ENCODE measurements at places on chromosomes 16 and 17.

DNA sequence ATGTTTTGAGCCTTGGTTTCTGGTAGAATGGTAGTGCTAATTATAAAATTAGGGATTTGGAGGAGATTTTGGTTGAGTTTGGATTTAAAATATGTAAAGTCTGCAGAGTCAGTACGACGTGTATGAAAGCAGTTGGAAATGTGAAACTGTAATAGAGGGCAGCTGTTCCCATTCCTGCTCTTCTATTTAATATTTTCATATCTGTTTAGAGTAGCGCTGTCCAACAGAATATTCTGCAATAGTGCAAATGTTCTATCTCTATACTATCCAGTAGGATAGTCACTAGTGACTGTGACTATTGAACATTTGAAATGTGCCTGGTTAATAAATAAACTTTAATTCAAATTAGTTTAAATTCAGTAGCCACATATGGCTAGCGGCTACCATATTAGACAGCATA is 443.4 kb upstream of the SOX9 start:
- no peak for DNase-seq

GRCh38 chr17:81456091-81456490 is 56.5 kb downstream of the ACTG1 start:
- no peak for DNase-seq

DNA sequence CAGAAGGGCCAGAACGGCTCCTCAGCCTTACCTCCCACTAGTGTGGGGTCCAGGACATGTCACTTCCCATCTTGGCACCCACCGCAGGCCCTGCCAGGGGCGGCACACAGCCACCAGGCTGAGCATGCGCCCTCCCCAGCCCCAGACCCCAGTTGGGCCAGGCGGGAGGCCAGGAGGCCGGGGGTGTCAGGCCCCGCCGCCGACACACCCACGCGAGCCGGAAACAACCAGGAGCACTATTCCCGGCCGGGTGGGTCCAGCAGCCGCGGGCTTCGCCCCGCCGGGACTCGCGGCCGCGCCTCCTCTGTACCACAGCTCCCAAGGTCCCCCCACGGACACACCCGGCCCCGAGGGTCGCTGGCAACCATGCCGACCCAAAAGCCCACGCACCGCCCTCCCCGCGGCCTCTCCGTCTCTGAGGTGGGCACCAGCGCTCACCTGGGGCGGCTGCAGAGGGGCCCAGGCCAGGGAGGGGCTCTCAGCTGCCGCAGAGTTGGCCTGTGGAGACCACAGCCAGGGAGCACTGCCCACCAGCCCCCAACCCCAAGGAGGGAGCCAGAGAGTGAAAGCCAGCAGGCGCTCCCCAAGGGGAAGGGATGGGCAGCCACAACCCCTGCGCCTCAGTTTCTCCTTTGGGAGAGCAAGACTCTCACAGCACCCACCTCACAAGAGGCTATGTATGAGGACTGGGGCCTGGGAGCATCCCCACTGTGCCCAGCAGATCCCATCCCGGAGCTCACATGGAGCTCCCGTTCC is 18.0 kb downstream of the B9D1 start:
- no peak for DNase-seq

DNA sequence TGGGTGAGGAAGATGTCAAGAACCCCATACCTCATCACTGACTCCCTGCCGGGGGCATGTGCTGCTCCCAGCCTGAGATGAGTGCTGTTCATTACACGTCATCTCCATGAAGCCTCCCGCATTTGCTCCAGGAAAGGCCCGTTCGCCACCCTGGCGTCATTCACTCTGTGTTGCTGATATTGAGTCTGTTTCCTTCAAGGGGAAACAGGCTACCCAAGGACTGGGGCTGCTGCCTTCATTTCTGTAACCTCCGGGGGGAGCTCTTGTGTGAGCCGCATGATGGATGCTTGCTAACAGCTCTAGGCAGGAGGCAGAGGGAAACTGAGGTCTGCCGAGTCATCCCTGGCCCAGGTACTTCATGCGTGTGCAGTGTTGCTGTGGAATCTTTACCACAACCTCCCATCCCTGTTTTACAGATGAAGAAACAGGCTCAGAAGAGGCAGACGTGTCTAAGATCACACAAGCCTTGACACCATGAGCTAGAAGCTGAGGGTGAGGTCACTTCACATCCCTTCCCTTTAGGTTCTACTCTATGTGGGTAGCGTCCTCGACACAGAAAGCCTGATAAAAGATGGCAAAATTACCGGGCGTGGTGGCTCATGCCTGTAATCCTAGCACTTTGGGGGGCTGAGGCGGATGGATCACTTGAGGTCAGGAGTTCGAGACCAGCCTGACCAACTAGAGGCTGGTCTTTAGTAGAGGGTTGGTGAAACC is 3.5 kb upstream of the ARMC5 start:
- no peak for DNase-seq

GRCh38 chr16:35686595-35686994 is 2227.2 kb downstream of the TP53TG3F start:
- no peak for DNase-seq

GRCh38 chr17:27845264-27846041 is 45.1 kb upstream of the NOS2 start:
- DNase-seq = no peak

DNA sequence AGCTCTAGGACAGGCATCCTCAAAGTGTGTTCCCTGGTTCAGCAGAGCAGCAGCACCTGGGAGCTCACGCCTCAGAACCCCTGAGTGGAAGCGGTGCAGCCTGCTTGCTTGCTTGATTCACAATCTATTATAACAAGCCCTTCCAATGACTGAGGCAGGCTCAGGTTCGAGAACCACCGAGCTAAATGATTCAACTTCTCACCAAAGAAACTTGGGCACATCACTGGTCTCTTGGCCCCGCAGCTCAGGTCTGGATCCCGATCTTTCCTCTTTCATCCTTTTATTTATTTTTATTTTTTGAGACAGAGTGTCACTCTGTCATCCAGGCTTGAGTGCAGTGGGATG is 24.5 kb downstream of the CLUH start:
- DNase-seq = no peak

DNA sequence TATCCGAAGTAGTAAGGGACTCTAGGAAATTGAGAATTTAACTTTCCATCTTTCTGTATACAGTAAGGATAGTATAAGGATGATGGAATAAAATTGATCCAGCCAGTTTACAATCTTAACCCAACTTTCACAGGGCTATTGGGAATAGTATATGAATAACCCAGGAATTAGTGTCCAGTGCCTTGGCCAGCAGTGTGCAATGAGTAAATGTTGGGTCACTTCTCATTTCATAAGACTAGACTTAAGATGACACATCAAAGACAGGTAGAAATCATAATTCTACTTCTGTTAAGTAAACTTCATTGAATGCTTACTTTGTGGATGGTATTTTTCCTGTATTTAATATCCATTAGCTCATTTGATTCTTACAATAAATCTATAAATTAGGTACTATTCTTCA is 949.6 kb upstream of the GOT2 start:
- DNase-seq = no peak

- peak; percentile 93 for DNase-seq
These were observed 25.8 kb downstream of the PEMT start for GRCh38 chr17:17565471-17566339.

GRCh38 chr16:86127366-86127765 is 228.4 kb downstream of the IRF8 start:
- DNase-seq = no peak

DNA sequence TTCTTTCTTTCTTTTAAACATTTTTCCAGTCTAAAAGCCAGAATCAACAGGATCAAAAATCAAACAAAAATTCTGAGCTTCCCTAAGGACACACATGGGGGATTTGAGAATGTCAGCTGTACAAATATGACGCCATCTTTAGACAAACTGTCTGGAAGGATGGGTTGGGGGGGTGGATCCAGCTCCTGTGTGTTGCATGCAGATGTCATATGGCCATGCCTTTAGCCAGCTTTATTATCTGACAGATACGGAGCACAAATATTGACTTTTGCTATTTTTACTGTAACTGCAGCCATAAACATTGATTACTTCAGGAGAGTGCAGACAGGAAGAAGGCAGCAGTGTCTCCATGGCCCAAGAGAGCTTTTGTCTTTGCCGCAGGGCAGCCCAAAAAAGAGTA is 279.4 kb upstream of the ELAC2 start:
- no peak for DNase-seq

GRCh38 chr17:31842195-31843069 is 16.6 kb downstream of the COPRS start:
- peak; percentile 47 for DNase-seq

- no peak for DNase-seq
These were observed 4.6 kb downstream of the PRDM7 start for GRCh38 chr16:90072442-90073105.

GRCh38 chr17:6457688-6458459 is 13.6 kb downstream of the PIMREG start:
- DNase-seq = no peak

DNA sequence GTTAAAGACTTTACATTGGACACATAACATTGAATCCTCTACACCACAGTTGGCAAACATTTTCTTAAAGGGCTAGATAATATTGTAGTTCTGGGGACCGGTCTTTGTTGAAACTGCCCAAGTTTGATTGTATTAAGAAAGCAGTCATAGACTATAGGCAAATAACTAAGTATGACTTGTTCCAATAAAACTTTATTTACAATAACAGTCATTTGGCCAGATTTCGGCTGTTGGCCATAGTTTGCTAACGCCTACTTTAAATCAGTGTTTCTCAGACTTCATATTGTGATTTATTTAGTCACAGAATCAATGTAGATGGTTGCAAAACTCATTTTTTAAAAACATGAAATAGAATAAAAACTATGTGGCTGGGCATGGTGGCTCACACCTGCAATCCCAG is 531.8 kb downstream of the XYLT1 start:
- no peak for DNase-seq

- DNase-seq = no peak
These were observed at the start of gene ATP1B2 for GRCh38 chr17:7650509-7651096. Gene ATP1B2 (plus strand): TSS chr17:7650926. CDS start chr17:7651519, 593 bp downstream.

- peak; percentile 78 for DNase-seq
These were observed 10.2 kb upstream of the EEF2K start for GRCh38 chr16:22195695-22196558.

DNA sequence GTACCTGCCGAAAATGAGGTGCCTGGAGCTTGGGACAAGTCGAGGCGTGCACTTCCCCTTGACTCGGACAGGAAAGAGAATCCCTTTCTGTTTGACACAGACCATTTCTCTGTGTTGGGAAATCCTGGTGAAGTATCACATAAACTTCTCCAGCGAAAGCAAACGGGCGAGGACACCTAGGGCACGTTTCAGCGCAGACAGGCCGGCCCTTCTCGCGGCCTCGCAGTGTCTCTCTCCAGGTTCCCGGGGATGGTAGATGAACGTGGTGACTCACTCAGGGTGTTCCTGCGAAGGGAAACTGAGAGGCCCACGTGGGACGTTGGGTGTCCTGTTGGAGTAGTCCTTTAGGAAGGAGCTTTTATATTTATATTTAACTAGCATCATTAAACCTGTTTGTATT is 36.3 kb upstream of the ZNF750 start:
- DNase-seq = peak; percentile 41

- no peak for DNase-seq
These were observed 15.1 kb upstream of the CIBAR2 start for GRCh38 chr16:85127379-85127723.

DNA sequence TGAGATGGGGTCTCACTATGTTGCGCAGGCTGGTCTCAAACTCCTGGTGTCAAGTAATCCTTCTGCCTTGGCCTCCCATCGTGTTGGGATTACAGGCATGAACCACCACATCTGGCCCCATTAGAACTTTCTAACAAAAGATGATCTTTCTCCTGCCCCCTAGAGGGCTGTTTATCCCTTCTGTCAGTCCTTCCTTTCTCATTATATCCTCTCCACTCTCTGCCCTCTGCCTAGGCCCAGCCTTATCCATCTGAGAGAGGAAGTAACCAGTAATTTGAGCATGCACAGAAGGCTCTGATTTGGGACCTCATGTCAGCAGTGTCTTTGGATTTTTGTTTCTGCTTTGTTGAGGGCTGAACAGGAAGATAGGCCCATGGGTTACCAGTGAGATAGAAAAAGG is 4.4 kb upstream of the DHX40 start:
- DNase-seq = no peak

DNA sequence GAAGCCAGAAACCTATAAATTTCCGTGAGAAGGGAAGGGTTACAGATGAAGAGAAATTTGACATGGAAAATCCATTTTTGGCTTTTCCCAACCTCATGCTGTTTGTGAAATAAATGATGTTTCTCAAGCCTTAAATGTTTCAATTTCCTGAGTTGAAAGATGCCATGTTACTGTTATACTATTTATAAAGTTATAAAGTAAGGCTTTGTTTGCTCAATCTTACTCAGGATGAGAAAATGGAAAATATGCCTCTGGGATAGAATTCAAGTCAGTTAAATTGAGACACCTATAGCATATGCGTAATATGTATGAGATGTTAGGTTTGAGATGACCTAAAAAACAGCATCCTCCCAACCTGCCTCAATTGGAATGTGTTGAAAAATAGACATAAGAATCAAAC is 19.9 kb upstream of the FAM20A start:
- DNase-seq = peak; percentile 66

- no peak for DNase-seq
These were observed 16.6 kb downstream of the GP2 start for GRCh38 chr16:20310421-20311395.

DNA sequence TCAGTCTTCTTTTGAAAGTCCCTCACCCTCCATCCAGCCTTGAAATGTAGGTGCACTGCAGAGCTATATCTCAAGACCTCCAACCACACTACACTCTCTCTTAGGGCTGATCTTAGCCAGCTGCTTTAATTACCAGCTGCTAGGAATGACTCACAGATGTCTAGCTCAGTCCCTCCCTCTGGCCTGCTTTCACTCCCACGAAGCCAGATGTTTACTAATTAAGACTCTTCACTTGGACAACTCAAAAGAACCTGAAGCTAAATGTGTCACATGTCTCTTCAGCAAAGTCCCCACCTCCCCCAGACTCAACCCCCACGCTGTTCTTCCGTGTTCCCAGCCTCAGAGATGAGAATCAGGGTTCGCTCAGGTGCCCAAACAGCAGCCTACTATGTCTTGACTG is 2.6 kb downstream of the GTF3C1 start:
- peak; percentile 57 for DNase-seq

GRCh38 chr16:53541326-53541725 is 38.3 kb upstream of the AKTIP start:
- DNase-seq = no peak

GRCh38 chr17:30961209-30962188 is 9.3 kb upstream of the RNF135 start:
- DNase-seq = no peak

DNA sequence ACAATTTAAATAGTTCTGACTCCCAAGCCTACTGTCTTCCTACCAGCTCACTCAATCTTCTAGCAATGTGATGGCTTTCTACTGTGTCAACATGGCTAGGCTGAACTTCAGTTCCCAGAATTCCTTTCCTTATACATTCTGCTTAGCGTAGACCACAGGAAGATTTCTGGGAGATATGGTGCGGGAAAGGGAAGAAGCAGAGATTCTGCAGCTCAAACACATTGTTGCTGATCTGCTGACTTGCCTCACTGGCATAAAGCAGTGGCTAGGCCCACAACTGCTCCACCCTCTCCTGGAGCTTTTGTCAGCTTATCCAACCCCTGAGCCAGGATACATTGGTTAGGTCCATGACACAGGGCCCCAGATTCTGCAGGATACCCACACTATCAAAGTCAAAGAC is 58.8 kb downstream of the GAS7 start:
- no peak for DNase-seq

- no peak for DNase-seq
These were observed 150.4 kb downstream of the WWOX start for GRCh38 chr16:78249832-78250231.
